Activated B cell treated with CpG ODN at 0.5 μM for 24 hours (primary cell): ENCODE measurements at places on chromosomes 7 and 10. TPM values are rescaled to one million over a fixed set of nuclear protein-coding genes. Genes with fewer than 3 reads are reported as not detected.

The CHAT gene
- not detected in 2 replicates for total RNA-seq

The MYL10 gene
- total RNA-seq, result not detected in 2 replicates

DNA sequence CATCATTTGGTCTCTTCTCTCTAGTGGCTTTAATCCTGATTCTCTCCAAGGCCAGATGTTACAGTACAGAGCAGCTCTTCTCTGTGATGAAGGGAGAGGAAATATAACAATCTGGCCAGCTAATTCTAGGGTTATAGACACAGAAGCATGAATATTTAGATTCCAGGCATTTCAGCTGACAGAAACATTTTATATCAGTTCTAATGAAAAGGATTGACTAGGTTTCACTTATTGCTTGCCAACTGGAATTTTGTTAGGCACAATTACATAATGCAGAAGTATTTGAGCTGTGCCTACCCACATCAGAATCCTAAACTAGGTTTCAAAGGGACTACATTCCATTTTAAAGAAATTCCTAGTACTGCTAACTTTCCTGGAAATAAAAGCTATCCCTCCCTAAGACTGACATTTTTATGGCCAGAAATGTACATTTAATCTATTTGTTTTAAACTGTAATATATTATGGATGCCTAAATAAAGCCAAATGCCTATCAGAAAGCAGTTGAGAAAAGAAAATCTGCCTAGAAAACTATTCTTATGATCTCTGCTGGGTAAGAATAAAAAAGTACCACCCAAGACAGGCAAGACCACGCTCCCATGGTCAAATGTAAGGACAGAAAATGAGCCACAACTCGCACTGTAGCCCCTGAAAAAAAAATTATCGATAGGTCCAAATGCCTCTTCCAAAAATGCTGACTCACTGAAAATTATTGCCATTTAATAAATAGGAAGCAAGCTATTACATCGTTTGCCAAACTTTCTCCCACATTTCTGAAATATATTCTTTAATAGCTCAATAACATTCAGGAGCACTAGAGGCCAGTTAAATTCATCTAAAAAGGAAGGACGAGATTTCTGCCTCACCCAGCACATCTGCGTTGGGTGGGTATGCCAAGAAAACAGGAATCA lies 498.1 kb downstream of the KCNMA1 start:
- DNase-seq, result no peak

DNA sequence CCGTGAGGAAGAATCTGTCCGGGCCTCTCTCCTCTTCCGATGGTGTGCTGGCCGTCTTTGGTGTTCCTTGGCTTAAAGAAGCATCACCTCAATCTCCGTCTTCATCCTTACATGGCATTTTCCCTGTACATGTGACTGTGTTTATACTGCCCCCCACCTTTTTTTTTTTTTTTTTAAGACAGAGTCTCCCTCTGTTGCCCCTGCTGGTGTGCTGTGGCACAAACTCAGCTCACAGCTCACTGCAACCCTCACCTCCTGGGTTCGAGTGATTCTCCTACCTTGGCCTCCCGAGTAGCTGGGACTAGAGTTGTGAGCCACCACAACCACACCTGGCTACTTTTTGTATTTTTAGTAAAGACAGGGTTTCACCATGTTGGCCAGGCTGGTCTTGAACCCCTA lies 121.9 kb upstream of the C7orf33 start:
- no peak for DNase-seq

GRCh38 chr10:77478247-77478961 lies 159.2 kb downstream of the KCNMA1 start:
- no peak for DNase-seq

- no peak for DNase-seq
Measured at GRCh38 chr10:77563638-77564270, 73.9 kb downstream of the KCNMA1 start.
